Anterior cingulate cortex (tissue), 58 donors: ENCODE measurements at places on chromosomes 12 and 14.

DNA sequence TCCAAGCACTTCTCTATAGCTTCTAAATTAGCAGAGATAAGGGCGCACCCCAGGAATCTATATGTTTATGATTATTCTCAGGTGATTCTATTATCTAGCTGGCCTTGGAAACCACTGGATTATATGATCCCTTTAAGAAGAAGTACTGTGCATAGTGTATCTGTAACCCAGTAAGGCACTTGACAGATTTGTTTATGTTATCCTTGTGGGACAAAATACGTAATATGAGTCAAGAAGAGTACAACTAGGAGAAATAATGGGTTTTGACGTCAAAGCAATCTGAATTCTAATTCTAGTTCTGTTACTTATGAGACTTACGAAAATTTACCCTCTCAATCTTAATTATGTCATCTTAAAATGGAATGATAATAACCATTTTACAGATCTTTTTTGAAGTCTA is 259.6 kb upstream of the NAV3 start:
- DNase-seq = no peak

- no peak for DNase-seq
These were observed 30.8 kb upstream of the IFNG start for GRCh38 chr12:68190301-68190700.

DNA sequence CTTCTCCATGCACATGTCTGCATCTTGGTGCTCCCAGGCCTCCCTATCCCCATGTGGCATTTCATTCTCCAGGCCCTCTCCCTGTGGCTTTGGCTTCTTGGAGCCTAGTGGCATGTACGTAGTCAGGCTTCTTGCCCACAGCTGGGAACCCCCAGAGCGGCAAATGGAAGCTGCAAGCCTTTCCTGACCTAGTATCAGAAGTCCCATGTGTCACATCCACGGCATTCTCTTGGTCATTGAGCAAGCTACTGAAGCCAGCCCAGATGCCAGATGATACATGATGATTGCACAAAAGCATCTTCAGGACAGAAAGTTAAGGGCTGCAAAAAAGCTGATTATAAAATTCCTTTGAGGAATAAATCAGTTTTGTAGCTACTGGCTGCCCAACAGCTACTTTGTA is 154.9 kb downstream of the PELI2 start:
- DNase-seq = no peak

- no peak for DNase-seq
These were observed 10.4 kb downstream of the NYNRIN start for GRCh38 chr14:24409192-24409591.

DNA sequence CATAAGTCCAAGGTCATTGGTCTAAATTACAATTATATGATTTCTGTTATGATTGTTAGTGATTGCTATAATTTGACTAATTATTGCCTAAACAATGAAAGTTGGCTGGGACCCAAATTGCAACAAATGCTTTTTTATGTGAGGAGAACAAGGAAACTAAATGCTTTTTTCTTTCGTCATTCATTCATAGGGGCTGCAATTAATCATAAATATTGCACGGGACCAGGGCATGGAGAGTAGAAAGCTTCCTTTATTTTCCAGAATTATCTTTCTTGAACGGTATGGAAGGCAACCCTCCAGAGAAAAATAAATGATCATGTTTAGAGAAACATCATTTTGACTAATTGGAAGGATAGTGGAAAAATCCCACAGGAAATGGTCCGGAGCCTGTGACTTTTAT is 32.6 kb upstream of the ARHGAP5 start:
- no peak for DNase-seq

GRCh38 chr14:102931580-102932285 is 9.3 kb downstream of the AMN start:
- DNase-seq = no peak

GRCh38 chr12:24608637-24609285 is 340.1 kb downstream of the BCAT1 start:
- DNase-seq = no peak

DNA sequence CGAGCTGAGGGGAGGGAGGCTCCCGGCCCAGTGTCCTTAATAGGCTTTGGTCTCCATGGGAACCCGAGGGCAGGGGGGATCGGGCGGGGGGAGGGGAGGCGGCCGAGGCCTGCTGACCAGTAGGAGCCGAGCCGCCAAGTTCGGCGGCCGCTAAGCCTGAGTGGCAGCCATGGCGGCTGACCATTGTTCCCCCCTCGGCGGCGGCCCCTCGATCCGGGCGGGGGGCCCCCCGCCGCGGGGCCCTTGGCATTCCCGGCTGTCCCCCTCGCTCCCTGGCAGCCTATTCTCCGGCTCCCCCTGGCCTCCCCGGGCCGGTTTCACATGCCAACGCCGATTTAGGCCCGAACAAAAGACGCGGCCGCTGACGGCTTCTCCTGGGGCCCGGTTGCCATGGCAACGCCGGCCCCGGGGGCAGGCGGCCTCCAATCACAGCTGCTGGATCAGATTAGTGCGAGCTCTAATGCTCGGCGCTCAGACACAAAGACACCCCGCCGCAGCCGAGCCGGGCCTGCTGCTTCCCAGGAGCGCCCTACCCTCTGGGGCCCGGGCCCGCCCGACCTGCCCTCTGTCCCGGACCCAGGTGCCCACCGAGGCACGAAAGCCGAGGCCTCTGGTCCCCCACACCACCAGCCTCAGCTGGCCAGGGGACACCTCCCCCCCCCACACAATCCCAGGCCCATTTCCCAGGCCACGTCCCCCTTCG is 7.3 kb downstream of the MSI1 start:
- DNase-seq = peak; percentile 79

DNA sequence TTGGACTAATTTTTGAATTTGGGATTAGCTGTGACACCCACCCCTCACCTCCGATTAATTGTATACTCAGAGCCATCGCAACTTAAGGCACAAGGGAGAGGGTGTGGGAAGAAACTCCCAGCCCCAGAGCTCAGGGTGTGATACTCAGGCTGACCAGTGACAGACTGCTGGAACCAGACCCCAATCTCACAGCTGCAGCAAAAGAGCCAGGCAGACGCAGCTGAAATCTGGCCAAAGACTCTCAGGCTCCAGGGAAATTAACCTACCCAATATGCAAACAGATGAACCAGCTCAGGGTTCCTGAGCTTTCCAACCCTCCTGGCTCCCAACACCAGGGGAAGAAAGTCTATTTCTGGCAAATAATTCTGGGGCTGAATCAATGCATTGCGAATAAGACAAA is 30.5 kb downstream of the ANAPC7 start:
- no peak for DNase-seq

DNA sequence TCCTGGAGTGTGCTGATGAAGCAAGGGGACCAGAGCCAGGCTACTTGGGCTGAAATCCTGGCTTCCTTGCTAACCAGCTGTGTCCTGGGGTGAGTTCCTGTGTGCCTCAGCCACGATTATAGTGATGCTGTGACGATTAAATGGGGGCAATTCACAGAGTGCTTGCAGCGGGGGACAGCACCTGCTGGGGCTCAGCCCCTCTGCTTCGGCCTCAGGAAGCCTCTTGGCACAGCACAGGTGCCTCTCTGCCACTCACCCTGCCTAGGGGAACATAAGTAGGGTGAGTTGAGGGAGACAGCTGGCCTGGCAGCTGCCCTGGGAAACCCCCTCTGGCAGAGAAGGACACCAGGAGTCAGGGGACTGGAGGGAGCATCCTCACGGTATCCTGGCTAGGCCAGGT is 9.4 kb downstream of the KRT80 start:
- DNase-seq = no peak

DNA sequence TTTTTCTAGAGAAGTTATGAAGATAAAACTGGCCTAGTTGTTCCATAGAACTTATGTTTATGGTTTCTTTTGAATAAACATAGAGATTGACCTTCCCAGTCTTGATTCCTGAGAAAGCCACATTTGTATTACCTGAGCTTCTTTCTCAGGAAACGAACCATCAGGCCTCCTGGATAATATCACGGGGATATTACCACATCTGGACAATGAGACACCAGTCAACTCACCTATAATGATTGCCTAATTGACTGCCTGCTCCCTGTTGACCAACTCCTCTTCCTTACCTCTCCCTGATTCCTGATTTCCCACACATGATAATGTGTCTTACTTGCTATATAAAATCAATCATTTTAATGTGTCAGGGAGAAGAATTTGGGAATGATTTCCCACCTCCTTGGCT is 822.7 kb downstream of the LRFN5 start:
- DNase-seq = no peak

- peak; percentile 67 for DNase-seq
These were observed 567 bp downstream of the FUT8 start for GRCh38 chr14:65412856-65413738.

- no peak for DNase-seq
These were observed 8.1 kb downstream of the LGR5 start for GRCh38 chr12:71447691-71448132.

DNA sequence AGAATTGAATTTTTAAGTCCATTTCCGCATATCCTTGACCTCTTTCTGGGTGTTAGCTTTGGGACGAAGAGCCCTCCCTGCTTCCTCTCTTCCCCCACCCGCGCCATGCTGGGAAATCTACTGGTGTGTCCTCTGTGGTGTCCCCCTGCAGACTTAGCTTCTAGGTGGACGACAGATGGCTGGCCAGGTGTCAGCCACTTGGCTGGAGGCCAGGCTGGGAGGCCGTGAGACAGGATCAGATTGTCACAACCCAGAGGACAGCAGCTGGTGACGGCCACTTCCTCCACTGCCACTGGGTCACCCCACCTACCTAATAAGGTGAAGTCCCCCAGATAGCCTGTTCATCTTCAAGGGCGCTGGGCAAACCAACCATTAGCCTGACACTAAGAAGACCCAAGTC is 13.3 kb upstream of the DTX1 start:
- no peak for DNase-seq

- DNase-seq = no peak
These were observed 39.4 kb downstream of the CCNK start for GRCh38 chr14:99520571-99521081.
